ENCODE measurements at places on chromosomes 5 and 9.
A peak's percentile ranks its signal among the peaks of the same experiment; 100 is the strongest.

DNA sequence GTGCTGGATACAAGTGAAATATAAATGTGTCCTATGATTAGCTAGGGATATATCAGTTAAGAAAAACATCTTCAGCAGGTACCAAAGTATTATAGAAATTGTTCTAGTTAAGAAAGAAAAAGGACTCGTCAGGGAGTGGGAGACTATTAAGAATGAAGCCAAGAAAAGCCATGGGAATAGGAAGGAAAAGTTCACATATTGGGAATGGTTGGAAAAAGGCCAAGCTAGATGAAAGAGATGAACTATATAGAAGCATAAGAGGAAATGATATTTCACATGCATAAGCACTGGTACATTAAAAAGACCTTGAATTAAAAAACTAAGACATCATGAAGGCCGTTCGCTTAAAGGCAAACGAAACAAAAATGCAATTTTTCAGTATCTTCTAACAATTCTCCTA is 237.7 kb downstream of the ADAMTS6 start:
- DNase-seq, result no peak

DNA sequence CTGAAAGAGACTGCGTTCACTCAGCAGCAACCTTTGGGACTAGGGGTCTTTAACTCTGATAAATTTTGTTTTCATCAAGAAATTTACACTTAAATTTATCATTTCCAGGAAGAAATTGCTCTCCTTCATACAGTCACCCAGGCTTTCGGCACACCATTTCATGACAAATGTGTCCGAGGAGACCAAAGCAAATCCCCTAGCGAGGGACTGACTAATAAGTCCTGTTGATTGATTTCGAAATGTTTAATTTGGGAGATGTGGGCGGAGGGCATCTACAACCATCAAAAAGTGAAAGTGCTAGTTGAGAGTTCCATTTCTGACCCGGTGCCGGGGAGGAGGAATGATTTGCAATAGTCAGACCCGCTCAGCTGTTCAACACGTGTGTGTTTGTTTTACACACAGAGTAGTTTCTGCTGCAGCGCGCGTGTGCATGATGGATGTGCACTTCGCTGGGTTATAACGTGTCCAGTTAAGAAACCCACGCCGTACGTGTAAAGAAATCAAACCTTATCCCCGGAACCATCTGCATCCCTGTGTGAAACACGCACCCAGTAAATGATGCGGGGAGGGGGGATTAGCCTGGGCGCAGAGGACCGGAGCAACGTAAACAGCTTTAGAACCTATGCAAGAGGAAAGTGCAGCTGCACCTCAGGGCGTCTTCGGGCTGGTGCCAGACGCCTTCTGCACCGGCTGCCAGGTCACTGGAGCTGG is 845 bp upstream of the NR4A3 start:
- peak; percentile 71 for DNase-seq

- no peak for DNase-seq
Observed at GRCh38 chr5:91397791-91398190, 14.7 kb upstream of the ARRDC3 start.

DNA sequence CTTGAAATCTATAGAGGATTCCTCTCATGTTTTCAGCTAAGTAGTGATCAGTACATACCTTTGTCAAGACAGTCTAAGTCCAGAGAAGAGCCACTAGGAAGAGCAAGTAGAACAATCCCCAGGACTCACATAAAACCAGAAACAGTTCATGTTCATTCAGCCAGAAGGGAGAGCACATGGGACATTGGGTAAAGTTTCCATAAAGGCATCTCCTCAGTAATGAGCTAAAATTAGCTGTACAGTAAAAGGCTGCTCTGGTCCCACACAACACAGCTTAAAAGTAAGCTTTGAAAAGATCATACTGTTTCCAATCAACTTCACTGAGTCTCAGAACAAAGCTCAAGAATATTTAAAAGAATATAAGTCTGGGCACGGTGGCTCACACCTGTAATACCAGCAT is 32.4 kb downstream of the HOMER1 start:
- no peak for DNase-seq

DNA sequence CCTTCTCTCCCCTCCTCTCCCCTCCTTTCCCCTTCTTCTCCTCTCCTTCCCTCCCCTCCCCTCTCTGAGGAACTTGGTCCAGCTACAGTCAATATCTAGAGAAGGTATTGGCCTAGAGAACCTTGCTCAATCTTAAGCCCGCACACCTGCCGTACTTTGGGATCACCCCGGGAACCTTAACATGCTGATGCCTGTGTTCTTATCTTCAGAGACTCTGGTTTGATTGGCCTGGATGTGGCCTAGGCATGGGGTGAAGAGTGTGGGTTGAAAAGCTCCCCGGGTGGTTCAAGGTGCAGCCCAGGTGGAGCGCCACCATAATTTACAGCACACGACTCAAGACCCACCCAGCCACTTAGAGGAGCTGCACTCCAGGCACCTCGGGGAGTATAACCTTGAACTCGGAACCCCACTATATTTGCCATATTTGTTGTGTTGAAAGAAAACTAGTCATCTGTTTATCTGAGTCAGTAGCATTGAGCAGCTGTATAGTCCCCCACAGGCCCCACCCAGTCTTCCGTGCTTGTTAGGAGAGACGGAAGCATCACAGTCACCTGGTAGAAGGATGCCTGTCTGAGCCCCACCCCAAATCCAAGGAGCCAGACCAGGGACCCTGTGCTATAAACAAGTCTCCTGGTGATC is 14.4 kb upstream of the PHF19 start:
- peak; percentile 66 for DNase-seq

DNA sequence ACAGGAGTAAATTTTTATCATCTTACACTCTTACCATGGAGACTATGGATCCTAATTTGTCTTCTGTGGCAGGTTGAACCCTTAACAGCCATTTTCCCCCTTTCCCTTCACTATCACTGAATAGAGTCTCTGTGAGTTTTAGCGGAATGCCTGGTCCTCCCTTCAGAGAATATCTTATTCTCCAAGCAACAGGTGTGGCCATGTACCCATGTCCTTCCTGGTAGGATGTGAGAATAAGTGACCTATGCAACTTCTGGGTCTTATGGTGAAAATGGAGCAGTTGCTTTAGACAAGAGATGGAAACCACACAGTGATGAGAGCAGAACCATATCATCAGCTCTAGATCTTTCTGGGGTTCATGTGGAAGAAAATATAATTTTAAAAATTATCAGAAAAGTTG is 312.6 kb downstream of the MCTP1 start:
- DNase-seq, result no peak

DNA sequence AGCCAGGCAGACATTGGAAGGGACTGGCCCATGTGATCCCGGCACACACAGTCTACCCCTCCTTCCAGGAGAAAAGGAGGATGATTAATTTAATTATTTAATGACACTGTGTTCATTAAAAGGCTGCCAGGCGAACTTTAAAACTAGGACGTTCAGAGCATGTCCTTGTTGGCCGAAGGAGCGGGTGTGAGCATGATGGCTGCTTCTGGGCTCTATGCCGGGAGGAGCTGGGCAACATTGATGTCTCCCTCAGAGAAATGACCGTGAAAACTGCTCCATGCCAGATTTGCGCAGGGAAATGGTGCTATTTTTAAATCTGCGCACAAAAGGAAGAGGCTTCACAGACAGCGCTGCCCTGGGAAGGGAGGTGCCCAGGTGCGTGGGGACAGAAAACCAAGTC is 284.9 kb upstream of the IRX4 start:
- DNase-seq, result no peak

GRCh38 chr9:137221506-137222111 is 431 bp downstream of the RNF208 start:
- DNase-seq, result no peak

- no peak for DNase-seq
Observed at GRCh38 chr5:133460172-133460758, 152.1 kb downstream of the FSTL4 start.

- no peak for DNase-seq
Observed at GRCh38 chr9:72149231-72149975, at the start of gene GDA. GDA (plus strand) TSS chr9:72149440; CDS start chr9:72149560, 120 bp downstream.

- no peak for DNase-seq
Observed at GRCh38 chr5:58505971-58506640, 14.9 kb downstream of the GAPT start.

GRCh38 chr9:37507566-37508134 is 21.9 kb downstream of the POLR1E start:
- no peak for DNase-seq

- DNase-seq, result peak; percentile 28
Observed at GRCh38 chr5:10562201-10563109, 1.4 kb upstream of the ANKRD33B start.

GRCh38 chr9:126128494-126129142 is 198.0 kb upstream of the MVB12B start:
- no peak for DNase-seq

GRCh38 chr9:129347316-129348120 is 169.5 kb upstream of the IER5L start:
- DNase-seq, result peak; percentile 51

DNA sequence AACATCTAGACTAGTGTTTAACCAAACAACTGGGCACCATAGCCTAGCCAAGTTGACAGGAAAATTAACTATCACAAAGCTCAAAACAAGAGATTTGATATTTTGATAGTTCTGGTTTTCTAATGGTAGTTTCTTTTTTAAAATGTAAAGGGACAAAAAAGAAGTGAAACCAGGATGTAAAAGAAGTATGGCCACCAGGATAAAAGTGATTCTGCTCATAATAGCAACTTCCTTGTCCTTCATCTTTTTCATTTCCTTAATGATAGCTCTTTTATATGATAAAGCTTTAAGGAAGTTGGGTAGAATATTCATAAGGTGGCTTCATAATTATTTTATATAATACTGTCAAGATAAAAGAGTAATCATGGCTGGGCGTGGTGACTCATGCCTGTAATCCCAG is 139.1 kb downstream of the BASP1 start:
- DNase-seq, result no peak

DNA sequence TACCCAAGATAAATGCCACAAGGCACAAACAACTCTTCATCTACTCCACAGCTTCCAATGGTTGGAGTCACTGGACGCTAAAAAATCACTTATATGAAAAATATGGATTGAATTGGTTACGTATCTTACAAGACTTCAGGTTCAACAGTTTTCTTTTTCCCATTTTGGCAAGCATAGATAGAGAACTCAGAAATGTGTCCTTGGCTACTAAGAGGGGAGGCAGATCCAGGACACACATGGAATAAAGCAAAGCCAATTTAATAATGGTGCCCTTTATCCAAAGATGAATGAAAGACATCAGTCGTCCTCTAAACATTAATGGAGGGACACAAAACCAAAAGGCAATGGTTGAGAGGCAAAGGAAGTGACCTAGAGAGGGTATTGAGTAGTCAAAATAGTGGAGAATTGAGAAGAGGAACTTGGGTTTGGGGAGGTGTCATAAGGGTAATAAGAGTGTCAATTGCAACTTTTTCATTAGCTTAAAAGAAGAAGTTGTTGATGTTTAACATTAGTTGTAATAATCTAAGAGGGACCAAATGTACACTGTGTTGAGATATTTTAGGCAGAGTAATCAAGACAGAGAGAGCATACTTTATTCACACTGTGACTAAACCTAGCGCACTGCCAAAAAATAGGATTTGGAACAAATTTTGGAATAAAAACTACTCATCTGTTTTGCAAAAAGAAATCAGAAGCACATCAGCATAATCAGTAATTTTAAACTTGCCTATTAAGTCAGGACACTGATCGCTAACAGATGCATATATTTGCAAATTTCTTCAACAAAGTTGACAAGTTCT is 308.2 kb downstream of the ARL15 start:
- DNase-seq, result no peak

DNA sequence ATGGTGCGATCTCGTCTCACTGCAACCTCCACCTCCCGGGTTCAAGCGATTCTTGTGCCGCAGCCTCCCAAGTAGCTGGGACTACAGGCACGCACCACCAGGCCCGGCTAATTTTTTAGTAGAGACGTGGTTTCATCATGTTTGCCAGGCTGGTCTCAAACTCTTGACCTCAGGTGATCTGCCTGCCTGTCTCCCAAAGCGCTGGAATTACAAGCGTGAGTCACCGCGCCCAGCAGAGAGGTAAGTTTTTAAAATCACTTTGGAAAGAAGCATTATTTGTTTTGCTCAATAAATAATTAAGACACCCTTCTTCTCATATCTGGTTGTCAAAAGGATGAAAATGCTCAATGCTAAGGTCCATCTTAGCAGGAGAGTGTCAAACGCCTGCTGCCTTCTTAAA is 48.5 kb upstream of the STXBP1 start:
- DNase-seq, result no peak

DNA sequence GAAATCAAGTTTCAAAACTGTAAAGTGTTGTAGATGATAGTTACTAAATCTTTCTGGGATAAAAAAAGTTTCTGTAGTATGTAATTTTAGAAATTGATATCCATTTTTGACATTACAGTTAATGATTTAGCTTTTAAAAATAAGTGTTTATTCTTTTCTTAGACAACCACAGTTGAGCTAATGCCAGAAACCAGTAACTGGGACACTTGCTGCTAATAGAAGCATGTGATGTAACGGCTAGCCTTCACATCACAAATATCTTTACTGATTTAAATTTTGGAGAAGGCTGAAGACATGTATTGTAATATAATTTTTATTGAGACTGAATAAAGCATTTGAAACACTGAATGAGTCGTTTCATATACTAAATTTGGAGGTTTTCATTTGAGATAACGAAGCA is 18.8 kb downstream of the CSNK1G3 start:
- DNase-seq, result no peak

- no peak for DNase-seq
Observed at GRCh38 chr5:136984772-136985446, 514.2 kb downstream of the SPOCK1 start.

DNA sequence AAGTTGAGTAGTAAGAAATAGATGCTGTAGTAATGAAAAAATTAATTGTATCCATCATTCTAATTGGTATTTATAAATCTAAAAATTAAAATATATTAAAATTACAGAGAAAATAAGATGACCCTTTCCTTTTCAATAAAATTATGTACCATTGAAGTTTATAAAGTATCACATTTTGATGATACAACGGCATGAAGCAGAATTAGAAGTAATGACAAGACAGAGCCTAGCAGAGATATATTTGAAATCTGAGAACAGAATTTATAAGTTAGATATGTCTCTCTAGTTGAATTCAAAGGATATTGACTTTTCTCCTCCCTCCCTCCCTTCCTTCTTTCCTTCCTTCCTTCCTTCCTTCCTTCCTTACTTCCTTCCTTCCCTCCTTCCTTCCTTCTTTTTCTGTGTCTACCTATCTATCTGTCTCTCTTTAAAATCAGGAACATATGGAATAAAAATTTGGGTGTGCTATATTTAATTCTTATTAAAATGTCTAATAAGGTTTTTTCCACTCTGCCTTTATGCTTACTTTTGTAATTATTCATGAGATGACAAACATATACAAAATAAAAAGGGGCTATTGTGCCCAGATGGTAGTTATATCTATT is 258.5 kb upstream of the CD180 start:
- DNase-seq, result no peak

DNA sequence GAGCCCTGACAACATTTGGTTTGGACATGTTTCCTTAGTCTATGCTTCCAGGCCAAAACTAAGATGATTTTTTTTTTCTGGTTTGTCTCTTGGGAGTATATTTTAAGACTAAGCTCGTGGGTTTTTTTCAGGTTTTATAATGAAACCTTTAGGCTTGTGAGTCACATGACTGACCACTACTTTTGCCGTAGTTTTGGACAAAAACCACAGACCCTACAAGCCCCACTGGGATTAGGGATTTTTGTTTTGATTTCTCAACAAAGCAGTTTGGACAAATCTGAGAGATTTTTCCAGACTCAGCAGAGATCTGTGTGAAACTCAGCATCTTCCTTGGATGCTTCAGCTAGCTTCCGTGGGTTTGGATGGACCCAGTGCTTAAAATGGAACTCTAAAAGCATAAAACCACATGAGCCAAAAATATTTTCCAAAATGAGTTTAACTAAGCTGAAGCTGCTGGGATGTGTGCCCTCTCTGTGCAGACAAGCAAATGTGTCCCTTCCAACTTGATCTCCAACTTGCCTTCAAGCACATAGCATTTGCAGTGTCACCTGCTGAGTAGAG is 70.3 kb upstream of the SMIM15 start:
- DNase-seq, result no peak
